Stimulated activated CD8-positive, alpha-beta memory T cell treated with anti-CD3 and anti-CD28 coated beads, Interleukin-15, amount 100 ng/mL, for 24 hours (primary cell): ENCODE measurements at places on chromosomes 5 and 9.

DNA sequence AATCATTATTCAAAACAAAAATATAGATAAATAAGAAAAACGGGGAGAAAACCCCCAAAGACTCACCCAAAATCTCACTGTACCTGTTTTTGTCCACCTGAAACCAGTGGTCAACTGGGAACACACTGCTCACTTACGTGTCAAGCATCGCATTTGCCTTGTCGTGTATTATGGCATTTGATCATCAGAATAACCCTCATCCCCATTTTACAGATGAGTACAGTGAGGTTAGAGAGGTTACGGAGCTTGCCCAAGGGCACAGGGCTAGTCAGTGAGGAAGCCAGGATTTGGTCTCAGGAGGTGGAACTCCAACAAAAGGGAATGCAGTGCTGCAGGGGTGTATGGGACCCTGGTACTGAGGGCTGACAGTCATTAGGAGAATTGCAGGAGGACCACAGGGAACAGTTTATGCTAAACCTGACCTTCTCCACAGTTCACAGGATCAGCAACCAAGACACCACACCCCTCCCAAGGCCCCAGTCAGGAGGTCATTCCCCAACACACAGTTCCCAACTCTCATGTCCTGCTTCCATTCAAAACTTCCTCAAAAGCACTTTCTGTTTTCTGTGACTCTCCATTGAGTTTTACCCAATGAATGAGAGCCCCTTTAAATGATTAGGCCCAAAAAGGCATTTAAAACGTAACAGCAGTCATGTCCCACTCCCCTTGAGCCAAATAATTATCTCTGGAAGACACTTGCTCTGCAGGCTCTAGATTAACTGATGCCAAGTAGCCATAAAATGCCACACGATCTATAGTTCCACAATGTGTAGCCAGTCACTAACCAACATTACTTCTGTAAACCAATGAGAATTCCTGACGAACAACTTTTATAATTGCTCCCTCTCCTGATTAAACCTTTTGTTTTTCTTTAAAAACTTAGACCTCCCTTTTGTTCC lies 50.8 kb downstream of the CTSL start:
- DNase-seq: no peak

GRCh38 chr9:117546894-117547678 lies 132.2 kb upstream of the ASTN2 start:
- DNase-seq: no peak

- no peak for DNase-seq
Measured at GRCh38 chr9:121840838-121841760, 189.7 kb downstream of the DAB2IP start.

- DNase-seq: no peak
Measured at GRCh38 chr5:56529666-56530430, 285.5 kb upstream of the MAP3K1 start.

GRCh38 chr5:7395432-7395946 lies 449 bp upstream of the ADCY2 start:
- no peak for DNase-seq

- DNase-seq: no peak
Measured at GRCh38 chr5:120254385-120254784, 209.7 kb upstream of the PRR16 start.

- no peak for DNase-seq
Measured at GRCh38 chr5:34656001-34656699, at the start of gene RAI14. RAI14 (plus strand) TSS chr5:34656328; CDS start chr5:34686920, 30,592 bp downstream.

DNA sequence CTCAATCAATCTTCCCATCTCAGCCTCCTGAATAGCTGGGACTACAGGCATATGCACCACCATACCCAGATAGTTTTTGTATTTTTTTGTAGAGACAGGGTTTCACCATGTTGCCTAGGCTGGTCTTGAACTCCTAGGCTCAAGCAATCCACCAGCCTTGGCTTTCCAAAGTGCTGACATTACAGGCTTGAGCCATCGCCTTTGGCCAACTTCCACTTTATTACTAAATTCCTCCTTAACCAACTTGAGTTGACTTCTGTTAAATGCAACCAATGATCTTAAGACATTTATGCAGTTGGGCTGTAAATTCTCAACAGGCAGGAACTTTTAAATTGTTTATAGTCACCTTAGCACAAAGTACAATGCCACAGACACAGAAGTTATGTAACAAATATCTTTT lies 2.8 kb downstream of the LARS1 start:
- DNase-seq: no peak

GRCh38 chr5:78300464-78301045 lies 6.1 kb upstream of the AP3B1 start:
- DNase-seq: no peak

DNA sequence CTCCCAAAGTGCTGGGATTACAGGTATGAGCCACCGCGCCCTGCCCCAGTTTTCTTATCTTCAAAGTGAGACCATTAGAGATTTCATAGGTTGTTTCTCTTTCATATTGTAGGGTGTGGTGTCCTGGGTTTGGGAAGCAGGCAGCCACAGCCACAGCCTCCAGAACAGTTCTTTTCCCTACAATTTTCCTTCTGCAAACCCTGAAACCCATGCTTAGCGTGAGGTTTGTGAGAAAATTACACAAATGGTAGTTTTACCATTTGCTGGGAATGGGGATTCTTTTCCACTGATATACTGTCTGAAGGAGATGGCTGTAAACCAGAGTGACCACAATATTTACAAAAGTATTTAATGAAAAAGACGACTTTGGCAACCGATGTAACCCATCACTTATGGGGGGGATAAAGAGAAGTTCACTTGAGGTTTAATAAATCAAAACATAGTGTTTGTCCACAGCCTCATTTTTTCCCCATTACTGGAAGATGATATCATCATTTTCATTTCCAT lies 26.7 kb upstream of the ECM2 start:
- no peak for DNase-seq

DNA sequence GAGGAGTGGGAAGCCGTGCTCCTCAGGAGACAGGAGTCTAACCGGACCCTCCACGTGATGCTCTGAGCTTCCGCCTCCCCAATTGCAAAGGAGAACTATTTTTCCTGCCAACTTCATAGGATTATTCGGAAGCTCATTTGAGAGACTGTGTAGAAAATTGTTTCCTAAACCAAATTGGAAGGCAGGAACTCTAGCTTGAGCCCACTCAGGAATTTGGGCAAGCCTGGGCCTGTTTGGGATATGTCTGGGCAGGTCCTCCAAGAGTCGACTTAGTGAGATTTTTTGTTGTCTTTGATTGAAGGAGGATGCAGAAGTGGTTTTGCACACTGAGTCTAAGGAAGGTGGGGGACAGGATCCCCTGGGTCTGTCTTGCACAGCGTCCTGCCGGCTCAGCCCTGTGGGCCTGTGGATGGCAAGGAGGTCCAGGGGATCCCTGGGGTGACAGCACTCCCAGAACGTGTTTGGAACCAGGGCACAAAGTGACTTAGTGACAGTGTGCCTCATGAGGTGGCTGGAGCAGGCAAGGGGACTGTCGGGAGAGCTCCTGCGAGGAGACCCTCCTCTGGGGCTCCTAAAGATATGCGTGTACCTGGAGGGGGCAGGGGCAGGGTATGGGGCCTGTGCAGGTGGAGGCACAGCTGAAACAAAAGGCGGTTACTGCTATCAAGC lies 283.3 kb downstream of the NSG2 start:
- DNase-seq: no peak

DNA sequence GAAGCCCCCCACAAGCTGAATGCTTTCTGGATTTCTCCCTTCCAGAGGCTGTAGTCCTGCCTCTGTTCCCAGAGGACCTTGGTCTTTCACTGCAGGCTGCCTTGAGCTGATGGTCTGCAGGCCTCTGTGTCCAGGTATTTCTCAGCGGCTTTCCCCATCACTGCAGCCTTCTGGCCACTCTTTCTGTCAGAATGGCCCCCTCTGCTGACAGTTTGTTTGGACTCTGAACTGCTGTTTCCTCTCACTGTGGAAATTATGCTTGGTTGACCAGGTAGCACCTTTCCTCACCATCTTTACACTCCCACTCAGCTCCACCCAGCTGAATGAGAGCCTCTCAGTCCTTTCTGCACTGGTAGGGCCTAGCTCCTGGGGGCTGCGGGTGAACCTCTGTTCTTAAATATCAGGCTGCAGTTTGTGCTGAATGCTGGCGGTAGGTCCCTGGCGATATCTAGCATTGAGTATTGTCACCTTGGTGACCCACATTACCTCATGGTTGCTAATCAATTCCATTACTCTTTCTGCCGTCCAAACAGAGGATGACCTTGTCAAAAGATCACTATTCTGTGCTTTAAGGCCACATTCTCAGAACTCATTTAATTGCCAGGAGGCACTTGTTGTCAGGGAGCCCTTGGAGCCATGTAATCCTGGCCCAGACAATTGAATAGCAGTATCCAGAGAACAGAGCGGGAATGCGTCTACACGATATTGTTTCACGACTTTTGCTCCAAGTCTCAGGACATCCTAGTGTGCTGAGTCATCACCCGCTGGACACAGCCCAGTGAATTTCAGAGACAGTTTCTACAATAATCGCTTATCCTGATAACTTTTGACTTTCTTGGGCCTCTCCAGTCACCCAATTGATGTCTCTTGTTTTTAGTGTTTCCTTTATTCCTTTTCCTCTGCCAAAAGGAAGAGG lies 230.2 kb downstream of the TENT4A start:
- DNase-seq: no peak

GRCh38 chr9:101738566-101739183 lies at the start of gene GRIN3A:
GRIN3A (minus strand) TSS chr9:101738647; CDS start chr9:101737979, 668 bp downstream.
- no peak for DNase-seq

DNA sequence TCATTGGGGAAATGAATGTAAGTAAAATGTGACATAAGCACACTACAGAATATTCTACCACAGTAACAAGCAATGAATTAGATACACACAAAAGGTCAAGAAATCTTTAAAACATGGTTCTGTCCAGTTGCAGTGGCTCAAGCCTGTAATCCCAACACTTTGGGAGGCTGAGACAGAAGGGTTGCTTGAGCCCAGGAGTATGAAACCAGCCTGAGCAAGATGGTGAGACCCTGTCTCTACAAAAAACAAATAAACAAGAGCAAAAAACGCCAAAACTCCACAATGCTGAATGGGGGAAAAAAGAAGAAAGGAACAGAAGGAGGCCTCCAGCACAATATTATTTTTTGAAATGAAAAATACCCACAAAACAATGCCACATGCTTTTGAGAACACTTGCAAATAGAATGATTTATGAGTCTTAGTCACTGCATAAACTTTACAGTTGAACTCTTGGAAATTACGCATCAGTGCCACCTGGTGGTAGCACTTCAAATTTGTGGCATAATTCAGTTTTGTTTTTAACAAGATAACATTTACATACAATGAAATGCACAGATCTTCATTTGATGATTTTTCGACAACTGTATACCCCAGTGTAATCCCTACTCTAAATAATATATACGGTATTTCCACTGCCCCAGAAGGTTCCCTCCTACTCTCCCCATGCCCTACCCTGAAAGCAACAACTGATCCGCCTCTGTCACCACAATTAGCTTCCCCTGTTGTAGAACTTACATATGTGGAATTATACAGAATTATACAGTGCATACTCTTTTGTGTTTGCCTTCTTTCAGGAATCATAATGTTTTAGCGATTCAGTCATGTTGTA lies 14.4 kb upstream of the SPINK4 start:
- peak; percentile 16 for DNase-seq
